WTC11 (cell line): ENCODE measurements at places on chromosomes 3 and 15. TPM values are rescaled to one million over a fixed set of nuclear protein-coding genes. Genes with fewer than 3 reads are reported as not detected.

- no peak for DNase-seq
Measured at GRCh38 chr15:65583701-65584100, 27.2 kb downstream of the INTS14 start.

DNA sequence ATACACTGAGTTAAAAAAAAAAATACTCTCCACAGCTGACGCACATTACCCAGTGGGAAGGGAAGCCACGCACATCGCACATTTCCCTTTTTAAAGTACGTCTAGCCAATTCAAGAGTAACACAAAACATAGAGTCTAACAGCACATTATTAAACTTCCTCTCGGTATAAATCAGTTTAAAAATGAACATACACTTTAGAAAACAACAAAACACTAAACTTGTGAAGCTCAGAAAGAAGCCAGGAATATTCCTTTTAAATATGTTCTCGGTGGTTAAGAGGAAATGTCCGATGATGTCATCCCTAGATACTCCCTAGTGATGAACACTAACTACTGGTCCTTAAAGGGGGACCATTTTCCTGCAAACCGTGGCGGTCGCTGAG, 721 bp downstream of the MYEF2 start:
- no peak for DNase-seq

GRCh38 chr15:71290881-71291635, 175.8 kb downstream of the THSD4 start:
- no peak for DNase-seq

DNA sequence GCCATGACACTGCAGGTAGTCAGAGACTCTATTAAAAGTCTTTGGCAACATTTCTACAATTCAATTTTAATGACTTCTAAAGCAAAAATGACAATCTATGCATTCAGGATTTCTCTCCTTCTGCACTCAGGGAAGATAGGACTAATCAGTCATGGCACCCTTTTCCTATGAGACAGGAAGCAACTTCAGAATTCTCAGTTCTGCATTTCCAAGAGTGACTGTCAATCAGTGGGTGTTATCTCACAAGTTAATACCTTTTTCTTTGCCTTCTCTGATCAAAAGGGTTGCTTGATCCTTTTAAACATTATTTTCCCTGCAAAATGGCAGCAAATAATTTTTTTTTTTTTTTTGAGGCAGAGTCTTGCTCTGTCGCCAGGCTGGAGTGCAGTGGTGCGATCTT, 7.8 kb upstream of the ICE2 start:
- DNase-seq, result no peak

- no peak for DNase-seq
Measured at GRCh38 chr3:40961104-40961857, 238.0 kb upstream of the CTNNB1 start.

The PP2D1 gene
- not detected in 3 replicates for total RNA-seq
